ENCODE measurements at places on chromosomes 11 and 22.
A peak's percentile ranks its signal among the peaks of the same experiment; 100 is the strongest.

- no peak for ATAC-seq
These were observed 8.0 kb downstream of the DENND6B start for GRCh38 chr22:50318698-50319411.

- ATAC-seq = no peak
These were observed 204.5 kb downstream of the LRRC4C start for GRCh38 chr11:41254966-41255365.

DNA sequence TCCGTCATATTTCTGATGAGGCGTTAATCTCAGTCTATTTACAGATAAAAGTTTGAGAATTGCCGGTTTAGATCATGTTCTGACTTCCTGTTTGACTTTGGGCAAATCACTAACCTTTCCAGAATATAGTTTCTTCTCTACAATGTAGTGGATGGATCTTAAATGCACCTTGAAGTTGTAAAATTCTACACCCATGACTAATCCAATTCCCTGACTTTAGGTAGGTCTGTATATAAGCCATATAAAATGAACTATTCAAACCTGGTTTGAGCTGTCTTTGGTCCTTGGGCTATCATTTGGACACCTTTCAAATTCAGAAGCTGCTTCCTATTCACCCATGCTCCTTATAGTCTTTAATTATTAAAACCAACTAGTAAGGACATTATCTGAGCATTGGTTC is 52.2 kb upstream of the BLID start:
- no peak for ATAC-seq

GRCh38 chr11:15859411-15859810 is 496.9 kb downstream of the SOX6 start:
- ATAC-seq = no peak

GRCh38 chr22:16932577-16932976 is 75.4 kb downstream of the GAB4 start:
- no peak for ATAC-seq

GRCh38 chr11:74284466-74284865 is 27.0 kb downstream of the P4HA3 start:
- ATAC-seq = no peak

DNA sequence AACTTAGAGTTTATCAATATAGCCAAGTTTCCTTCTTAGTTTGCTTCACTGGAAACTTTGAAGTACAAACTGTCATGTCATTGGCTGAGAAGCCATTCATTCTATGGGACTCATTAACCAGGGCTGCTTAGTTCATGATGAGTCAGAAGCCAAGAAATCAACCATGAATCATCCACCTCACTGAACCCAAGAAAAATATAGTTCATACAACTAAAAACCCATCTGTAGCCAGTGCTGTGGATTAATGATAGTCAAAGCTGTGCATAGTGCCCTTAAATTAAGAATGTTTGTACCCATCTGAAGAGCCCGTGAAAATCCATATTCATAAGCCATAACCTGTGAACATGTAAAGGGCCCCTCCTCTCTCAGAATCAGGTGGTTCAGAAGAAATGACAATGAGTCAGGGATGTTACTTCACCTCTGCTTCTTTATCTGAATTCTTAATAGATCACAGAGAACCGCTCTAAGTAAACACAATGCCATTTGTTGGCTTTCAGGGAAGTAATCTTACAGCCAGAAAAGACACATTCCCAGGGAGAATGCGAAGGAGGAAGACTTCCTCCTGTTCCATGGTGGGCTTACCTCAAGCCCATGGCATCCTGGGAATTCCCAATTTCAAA is 25.4 kb downstream of the MMP20 start:
- peak; percentile 95 for ATAC-seq

- no peak for ATAC-seq
These were observed 11.6 kb downstream of the RIBC2 start for GRCh38 chr22:45425101-45425500.

GRCh38 chr11:19193916-19194315 is 7.9 kb downstream of the CSRP3 start:
- no peak for ATAC-seq

DNA sequence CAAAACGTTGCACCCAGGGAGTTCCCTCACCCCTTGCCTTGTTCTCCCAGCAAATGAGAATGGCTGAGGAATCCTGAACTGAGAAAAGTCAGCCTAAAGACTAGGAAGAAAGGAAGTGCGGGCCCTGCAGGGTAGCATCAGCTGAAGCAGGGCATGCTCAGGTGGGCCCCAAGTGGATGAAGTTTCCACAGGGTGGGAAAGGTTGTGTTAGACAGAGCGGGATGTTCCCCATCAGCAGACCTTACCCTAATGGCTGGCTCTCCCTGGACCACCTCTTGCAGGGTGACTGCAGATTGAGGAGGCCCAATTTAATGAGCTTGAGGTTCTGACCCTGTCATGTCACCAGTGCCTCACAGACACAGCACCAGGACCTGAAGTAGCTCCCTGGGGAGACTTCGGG is 81.5 kb upstream of the MYOD1 start:
- ATAC-seq = no peak

- no peak for ATAC-seq
These were observed 2.5 kb downstream of the KRTAP5-4 start for GRCh38 chr11:1619449-1619848.

Measured in SK-N-SH treated with all-trans-retinoic acid at 6 μM for 48 hours (cell line).